ENCODE measurements at places on chromosomes 3 and 15.

DNA sequence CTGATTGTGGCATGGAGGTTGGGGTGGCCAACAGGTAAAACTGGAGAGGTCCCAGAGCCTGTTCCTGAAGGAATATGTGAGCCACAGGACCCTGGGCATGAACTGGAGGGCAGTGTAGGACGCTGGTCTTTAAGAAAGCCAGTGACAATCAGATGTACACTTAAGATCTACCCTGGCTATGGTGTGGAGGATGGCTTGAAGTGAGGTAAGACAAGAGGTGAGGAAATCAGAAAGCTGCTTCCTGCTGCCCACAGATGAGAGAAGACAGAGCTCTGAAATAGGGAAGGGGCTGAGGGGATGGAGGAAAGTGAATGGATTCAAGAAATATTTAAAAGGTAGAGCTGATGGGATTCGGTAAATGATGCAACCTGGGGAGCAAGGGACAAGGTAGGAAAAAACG is 22.7 kb upstream of the KLHL6 start:
- DNase-seq, result no peak

DNA sequence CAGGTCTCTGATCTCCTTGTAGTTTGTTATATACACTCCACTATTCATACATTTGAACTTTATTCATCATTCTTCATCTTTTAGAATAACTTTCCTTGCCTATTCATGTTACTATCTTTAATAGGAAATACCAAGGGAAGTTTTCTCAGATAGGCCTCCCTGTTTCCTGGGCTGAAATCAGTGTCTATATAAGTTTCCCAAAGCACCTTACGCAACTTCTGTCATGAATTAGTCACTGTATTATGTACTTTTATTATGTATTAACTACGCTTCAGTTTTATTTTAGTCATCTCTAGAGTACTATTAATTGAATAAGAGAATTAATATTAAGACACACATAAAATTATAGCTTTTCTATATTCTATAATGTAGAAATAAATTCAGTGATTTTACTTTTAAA is 1481.5 kb downstream of the OTOL1 start:
- no peak for DNase-seq

DNA sequence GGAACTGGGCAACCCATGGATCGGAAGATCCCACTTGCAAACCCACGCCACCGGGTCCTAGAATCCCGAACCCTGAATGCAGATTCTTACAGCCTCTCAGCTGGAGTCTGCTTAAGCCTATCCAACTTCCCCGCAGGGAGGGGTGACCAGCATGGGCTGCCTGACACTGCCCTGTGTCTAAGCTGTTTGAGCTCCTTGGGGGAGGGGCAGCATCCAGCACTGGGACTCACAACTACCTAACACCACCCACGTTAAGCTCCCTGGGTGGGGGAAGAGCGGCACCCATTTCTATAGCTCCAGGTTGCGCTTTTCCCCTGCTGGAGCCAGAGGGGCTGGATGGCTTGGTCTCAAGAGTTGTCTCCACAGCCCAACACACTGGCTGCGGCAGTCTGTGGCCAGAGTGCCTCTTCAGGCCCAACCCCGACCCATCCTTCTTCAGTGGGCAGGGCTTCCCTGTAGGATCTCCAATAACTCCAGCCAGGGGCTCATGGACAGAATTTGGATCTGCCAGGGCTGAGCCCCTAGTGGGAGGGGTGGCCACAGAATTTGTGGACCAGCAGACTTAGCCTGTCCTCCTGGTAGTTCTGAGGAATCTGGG is 649.2 kb downstream of the TUSC7 start:
- no peak for DNase-seq

DNA sequence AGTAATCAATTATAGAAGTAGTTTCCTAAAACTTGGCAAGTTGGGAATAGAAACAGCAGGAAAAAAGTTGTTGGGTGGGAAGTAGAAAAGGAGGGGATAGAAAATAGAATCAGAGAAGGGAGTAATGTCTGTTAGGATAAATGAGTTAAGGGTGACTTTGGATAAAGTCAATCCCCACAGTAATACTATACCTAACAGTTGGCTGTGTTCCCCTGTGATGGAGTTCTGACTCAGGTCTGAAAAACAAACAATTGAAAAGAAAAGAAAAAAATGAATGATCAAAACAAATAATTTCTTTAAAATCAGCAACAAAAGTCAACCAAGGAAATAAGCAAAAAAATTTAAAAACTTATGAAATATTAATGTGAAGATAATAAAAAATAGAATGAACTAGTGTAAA is 50.3 kb downstream of the EMC4 start:
- DNase-seq, result no peak

DNA sequence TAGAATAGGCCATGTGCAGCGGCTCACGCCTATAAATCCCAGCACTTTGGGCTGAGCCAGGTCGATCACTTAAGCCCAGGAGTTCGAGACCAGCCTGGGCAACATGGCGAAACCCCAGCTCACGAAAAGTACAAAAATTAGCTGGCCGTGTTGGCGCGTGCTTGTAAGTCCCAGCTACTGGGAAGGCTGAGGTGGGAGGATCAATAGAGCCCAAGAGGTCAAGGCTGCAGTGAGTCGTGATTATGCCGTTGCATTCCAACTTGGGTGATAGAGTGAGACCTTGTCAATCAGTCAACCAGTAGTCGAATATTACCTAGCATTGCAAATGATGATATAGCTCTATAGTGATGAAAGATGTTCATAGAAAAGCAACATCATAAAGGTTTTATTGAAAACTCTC is 51.9 kb downstream of the USP8 start:
- DNase-seq, result no peak

DNA sequence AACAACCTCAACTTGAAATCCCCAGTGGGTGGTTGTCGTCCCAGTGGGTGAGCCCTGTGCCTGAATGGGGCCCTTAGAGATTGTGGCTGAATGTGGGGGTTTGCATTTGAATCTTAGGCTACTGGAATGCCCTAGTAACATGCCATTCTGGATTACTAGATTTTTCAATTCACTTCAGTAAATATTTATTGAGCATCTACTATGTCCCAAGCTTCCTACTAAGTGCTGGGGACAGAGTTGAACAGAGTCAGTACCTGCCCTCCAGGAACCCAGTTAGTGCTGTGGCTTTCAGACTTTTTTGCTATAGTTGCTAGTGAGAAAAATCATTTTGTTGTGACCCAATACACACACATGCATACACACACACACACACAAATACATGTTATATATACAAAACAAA is 39.0 kb downstream of the CORO2B start:
- no peak for DNase-seq

GRCh38 chr3:148150141-148150540 is 547.6 kb upstream of the AGTR1 start:
- DNase-seq, result no peak

DNA sequence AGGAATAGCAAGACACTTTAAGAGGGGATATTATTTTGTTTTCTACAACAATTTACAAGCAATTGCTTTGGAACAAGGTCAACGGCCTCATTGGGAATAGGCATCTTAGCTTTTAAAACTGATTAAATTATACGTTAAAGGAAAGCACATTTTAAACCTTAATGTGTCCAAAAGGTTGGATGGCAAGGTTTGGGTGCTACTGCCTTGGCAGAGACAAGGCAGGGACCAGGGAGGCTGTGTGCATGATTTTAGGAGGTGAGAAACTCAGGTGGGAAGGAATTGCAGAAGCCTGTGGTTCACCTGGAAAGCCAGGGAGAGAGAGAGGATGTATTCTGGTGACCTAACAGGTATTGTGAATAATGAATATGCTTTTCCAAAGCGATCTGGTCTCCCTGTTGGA is 54.3 kb downstream of the TGFBR2 start:
- no peak for DNase-seq

- no peak for DNase-seq
Observed at GRCh38 chr3:16614033-16615031, 9.1 kb upstream of the DAZL start.

GRCh38 chr15:50229336-50229735 is 36.2 kb downstream of the HDC start:
- no peak for DNase-seq

- no peak for DNase-seq
Observed at GRCh38 chr3:77868725-77869124, 828.8 kb downstream of the ROBO2 start.

GRCh38 chr15:26325495-26325894 is 447.4 kb downstream of the GABRB3 start:
- no peak for DNase-seq

DNA sequence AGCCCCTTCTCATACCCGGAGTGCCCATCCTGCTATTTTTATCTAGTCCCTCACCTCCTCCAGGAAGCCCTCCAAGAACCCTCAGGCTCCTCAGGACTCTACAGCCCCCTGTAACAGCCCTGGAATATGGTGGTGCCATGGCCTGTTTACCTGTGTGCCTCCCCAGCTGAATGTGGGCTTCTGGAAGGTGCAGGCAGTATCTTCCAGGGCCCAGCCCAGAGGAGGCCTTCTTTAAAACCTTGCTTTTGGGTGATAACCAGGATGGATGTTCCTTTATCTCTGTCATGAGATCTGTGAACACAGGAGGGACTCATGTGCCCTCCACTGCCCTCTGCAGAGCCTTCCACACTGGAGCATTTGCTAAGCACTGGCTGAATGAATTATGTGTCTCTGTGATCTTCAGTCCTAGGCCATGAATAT is 36.7 kb upstream of the MRPS22 start:
- no peak for DNase-seq

DNA sequence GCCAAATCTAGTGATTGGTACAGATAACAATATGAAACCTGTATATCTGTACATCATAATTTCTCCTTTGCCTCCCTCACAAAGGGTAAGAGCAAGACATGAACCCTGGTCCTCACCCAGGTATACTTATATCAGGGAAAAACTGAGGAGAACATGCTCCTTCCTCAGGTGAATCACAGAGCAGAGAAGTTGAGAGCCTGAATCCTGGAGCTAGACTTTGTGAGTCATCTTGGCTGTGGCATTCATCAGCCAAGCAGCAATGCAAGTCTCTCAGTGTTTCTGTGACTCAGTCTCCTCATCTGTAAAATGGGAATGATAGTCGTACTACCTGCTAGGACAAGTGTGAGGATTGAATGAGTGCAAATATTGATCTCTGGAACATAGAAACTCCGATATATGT is 165.7 kb upstream of the ADAMTS9 start:
- no peak for DNase-seq

DNA sequence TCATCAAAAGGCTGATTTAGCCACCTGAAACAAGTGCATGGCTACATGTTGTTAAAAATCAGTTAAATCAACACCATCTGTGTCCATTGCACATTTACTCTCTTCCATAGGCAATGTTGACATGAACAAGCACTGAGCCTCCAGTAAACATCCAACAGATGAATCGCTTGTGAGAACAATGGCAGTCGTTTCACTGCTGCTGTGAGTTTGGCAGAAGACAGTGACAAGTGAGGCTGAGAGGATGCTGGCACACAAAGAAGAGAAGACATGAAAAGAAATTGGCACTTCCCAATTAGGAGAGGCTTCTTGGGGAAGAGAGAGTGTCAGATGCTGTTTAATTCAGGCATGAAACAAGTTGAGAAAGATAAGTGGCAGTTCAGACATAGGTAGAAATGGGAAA is 227.4 kb upstream of the STT3B start:
- no peak for DNase-seq

- DNase-seq, result no peak
Observed at GRCh38 chr3:3825035-3825434, 25.8 kb downstream of the LRRN1 start.

DNA sequence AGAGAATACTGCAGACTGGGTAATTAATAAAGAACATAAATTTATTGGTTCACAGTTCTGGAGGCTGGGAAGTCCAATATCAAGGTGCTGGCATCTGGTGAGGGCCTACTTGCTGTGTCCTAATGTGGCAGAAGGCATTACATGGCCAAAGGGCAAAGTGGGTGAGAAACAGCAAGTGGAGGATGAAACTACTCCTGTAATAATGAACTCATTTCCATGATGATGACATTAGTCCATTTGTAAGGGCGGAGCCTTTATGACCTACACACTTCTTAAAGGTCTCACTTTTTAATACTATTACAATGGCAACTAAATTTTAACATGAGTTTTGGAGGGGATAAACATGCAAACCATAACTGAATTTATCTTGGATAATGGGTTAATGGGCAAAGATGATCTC is 139.6 kb upstream of the SGO1 start:
- no peak for DNase-seq

DNA sequence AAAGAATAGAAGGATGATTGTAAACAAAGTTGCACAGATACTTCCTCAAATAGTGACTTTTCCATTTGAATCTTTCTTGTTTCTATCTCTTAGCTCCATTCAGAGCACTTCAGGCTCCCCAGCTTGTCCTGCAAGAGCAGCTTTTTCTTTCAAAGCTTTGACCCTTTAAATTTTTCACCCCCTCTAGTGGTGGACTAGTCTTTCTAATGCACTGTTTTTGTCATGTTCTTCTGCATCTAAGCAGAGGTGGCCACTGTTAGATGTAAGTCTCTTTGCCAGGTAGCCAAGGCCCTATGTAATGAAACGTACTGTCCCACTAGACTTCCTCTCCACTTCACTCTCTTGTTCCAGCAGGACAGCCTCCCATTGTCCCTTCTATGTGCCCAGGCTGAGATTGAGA is 74.0 kb upstream of the MANF start:
- DNase-seq, result no peak

DNA sequence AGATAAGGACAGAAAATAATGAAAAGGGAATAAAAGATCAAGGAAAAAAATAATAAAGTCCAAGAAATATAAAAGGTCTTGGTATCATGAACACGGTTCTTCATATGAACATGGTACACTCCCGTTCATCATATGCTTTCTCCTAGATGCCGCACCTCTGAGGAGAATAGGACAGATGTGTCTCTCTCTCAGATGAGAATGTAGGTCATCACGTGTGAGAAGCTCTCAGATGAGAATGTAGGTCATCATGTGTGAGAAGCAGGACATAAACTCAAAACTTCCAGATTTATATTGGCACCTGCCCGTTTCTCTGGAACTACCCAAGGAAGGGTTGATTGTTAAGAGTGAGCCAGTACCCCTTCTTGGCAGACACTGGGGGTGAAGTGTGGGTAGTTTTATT is 29.9 kb upstream of the IQCF6 start:
- no peak for DNase-seq

DNA sequence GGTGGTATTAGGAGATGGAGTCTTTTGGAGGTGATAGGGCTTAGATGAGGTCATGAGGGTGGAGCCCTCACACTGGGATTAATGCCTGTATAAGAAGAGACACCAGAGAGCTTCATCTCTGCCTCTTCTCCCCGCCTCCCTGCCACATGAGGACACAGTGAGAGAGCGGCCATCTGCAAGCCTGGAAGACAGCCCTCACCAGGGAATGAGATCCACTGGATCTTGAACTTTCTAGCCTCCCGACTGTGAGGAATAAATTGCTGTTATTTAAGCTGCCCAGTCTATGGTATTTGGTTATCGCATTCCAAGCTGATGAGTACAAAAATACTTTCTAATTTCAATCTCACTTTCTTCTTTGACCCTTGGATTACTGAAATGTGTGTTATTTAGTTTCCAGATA is 121.4 kb downstream of the OCA2 start:
- no peak for DNase-seq

- no peak for DNase-seq
Observed at GRCh38 chr3:111768571-111769100, 90.4 kb upstream of the PHLDB2 start.

- no peak for DNase-seq
Observed at GRCh38 chr15:66292571-66293418, 573 bp upstream of the DIS3L start.
